ENCODE measurements at places on chromosomes 3 and 15.

GRCh38 chr15:91279486-91279885 lies 179.4 kb downstream of the SV2B start:
- no peak for DNase-seq

- peak; percentile 13 for DNase-seq
Measured at GRCh38 chr3:58116161-58116955, 94.4 kb downstream of the DNASE1L3 start.

DNA sequence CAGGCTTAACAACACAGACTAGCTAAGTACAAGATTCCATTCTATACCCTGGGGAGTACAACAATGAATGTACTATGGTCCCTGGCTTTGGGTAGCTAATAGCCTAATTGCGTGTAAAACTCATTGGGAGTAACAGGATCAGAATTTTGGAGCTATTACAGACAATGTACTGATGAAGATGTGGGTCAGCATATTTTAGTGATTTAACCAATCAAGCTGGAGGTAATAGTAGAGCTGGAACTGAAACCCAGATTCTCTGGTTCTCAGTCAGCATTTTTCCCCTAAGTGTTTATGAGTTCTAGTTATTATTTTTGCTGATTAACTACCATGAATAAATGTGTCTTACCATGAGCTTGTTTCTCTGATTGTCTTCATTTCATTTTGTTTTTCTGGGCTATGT lies 578.7 kb downstream of the NLGN1 start:
- DNase-seq, result no peak

- no peak for DNase-seq
Measured at GRCh38 chr3:100753846-100754245, 44.6 kb downstream of the TFG start.

DNA sequence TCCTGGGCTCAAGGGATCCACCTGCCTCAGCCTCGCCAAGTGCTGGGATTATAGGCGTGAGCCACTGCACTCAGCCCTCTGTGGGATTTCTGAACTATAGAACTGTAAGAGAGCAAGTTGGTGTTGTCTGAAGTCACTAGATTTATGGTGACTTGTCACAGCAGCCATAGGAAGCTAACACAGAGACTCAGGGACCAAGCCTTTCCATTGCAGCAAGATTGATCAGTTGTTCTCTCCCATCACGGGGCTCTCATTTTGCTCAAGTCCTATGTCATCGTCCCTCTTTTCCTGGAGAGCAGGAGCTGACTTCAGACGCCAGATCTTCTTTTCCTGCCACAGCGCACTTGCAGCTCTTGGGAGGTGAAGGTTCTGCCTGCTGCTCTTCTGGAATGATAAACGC lies 61.0 kb downstream of the APBA2 start:
- DNase-seq, result no peak

- no peak for DNase-seq
Measured at GRCh38 chr3:65170390-65171042, 482.7 kb upstream of the ADAMTS9 start.

DNA sequence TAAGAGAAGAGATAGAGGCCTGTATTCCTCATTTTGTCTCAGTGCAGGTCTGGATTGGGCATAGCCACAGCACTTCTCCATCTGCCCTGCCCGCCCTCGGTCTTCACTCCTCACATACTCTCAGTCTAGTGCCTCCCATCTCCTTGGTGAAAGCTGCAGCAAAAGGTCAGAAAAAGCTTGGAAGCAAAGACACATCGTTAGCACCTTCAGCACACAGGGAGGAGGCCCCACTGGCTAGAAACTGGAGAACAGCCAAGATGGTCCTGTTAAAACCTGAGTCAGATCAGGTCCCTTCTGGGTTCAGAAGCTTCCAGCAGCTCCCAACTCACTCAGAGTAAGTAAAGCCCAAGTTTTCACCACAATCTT lies 1.6 kb upstream of the KLF15 start:
- no peak for DNase-seq

DNA sequence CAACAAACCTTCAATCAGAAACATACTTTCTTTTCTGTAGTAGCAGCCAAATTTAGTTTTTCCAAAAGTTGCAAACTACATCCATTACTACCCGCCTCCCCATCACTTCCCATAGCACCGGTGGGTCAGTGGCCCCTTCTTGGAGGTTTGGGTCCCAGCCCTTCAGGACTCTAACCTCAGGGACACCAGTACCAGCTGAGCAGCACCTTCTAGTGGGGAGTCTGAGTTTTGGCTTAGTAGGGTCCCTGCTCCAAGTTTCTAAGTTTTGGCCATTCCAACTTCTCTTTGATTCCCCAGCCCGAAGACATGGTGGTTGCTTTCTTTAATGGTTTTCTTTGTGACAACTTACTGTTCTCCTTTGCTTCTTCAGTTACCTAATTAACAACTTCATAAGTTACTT lies 160.6 kb downstream of the ECT2 start:
- DNase-seq, result no peak

DNA sequence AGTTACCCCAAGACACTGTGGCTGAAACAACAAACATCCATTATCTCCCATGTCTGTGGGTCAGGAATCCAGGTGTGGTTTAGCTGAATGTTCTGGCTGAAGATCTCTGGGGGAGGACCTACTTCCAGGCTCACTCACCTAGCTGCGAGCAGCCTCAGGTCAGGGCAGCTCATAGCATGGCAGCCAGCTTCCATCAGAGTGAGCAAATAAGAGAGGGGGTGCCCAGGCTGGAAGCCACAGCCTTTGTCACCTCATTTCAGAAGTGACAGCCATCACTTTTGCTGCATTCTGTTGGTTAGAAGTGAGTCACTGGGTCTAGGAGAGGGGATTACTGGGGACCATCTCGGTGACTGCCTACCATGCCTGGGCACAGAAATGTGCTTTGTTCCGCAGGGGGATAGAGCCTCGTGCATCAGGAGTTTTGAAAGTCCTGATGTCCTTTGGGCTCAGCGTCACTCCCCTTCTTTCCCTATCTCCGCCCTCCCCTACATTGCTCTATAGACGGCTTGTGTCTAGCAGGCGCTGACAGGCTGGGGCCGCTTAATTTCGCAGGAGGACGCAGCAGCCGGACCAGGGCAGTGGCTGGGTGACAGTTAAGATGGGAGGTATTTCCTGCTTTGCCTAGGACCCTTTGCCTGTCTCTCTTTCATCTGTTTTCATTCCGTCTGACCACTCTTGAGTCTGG lies 25.4 kb downstream of the TGM4 start:
- no peak for DNase-seq

DNA sequence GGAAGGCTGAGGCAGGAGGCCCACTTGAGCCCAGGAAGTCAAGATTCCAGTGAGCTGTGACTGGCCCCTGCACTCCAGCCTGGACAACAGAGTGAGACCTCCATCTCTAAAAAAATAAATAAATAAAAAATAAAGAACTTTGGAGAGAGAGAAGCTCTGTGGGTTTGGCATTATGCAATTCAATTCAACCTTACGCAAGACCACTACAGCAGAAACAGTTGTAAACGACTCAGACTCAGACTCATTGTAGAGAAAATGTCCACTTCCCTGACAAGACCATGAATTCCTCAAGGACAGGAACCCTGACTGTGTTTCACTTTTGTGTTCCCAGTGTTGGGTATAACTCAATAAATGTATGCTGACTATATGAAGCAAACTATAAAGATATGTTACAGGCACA lies 90.3 kb upstream of the C3orf80 start:
- no peak for DNase-seq

DNA sequence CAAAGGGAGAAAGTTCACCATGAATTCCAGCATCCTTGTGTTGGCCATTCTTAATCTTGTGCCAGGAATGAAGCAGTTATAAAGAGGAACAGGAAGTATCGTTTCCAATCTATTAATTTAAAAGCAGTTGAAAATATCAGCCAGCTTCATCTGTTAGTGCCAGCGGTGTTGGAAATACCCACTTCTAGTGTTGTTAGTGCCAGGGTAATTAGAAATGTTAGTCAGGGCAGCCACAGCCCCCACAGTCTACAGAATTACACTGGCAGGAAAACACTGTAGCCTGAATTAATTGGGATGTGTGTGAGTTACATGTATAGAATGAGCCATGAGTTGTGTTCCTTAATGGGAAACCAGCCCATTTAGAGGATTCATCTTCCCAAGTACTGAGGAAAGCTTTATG lies 127.8 kb downstream of the GHSR start:
- DNase-seq, result no peak

DNA sequence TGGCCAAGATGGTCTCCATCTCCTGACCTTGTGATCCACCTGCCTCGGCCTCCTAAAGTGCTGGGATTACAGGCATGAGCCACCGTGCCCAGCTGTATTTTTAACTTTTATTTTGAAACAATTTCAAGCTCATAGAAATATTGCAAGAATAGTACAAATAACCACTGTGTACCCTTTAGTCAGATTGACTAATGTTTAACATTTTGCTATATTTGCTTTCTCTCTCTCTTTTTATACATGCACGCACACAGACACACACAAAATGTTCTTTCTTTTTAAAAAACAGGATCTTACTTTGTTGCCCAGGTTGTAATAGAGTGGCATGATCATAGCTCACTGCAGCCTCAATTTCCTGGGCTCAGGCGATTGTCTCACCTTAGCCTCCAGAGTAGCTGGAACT lies 25.5 kb upstream of the DPPA4 start:
- no peak for DNase-seq

DNA sequence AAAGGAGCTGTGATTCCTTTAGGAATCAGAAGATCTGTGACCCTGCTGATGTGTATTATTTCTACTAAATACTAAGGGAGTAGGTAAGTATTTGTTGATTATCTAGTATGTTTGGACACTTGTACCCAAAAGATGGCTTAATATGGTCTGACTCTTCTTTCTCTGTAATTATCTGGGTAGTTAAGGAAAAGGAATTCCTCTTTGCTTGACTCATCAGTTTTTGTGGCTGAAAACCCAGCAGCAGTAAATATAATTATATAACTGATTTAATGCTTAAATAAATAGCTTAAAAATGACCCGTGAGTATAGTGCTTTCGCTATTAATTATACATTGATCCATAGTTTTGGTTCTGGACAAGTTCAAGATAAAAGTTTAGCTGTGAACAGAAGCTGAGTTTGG lies 155.8 kb downstream of the LRTM1 start:
- DNase-seq, result no peak

GRCh38 chr3:150917951-150918350 lies 12.7 kb upstream of the MINDY4B start:
- DNase-seq, result no peak

- DNase-seq, result no peak
Measured at GRCh38 chr15:62453981-62454380, 288.9 kb upstream of the C2CD4B start.

- no peak for DNase-seq
Measured at GRCh38 chr3:155554777-155555451, 190.0 kb downstream of the PLCH1 start.

DNA sequence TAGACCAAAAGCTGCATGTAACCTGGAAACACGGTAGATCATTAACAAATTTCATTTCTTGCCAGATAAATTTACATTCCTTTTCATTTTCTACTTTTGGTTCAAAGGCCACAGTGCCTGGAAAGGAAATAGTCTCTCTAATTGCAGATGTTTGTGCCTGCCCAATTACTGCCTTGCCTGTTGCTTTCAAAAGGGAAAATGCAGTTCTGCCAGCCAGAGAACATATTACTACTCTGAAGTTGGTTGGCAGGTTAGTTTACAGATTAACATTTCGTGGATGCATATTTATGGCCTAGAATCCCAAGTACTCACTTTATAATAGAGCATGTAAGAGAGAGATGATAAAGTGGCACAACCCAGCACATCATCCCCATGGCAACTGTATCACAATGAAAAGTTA lies 124.3 kb upstream of the LRRC3B start:
- DNase-seq, result no peak

- DNase-seq, result no peak
Measured at GRCh38 chr3:66948041-66948440, 50.1 kb upstream of the KBTBD8 start.

DNA sequence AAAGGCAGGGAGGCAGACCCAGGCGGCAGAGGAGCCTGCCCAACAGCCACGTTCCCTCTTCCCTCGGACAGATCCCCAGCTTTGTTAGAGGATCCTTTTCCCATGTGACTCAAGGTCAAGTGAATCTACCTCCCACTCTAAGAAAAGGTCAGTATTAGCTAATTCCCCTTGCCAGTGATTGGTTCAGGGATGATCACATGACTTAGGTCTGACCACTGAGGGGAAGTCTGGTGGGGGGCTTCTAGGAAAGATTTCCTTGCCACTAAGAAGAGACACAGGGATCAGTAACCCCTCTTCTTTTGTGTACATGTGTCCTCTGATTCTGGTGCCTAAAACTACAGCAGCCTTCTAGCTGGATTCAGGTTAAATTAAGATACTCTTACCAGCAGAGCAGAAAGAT lies 266.3 kb upstream of the NSMCE3 start:
- no peak for DNase-seq

GRCh38 chr3:65401359-65402305 lies 637.1 kb downstream of the MAGI1 start:
- DNase-seq, result no peak

DNA sequence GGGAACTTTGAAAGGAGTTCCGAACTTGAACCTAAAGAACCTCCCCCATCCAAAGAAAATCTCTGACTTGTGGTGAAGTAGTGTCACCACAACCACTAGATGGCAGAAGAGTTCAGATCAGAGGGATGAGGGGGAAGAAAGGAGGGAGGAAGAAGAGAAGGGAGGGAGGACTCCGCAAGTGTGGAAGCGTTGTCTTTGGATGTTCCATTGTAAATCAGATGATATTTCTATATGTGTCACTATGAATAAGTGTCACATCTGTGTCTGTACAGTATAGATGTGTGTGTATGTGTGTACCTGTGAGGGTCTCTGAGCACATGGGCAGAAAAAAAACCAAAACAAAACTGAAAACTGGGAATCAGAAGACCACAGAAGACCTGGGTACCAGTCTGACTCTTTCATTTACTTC lies 16.9 kb downstream of the SLC24A1 start:
- no peak for DNase-seq

GRCh38 chr15:52191207-52191606 lies at the start of gene GNB5:
TSS of gene GNB5 (minus strand) at chr15:52191392. CDS start at chr15:52184676, 6,716 bp downstream.
- no peak for DNase-seq

DNA sequence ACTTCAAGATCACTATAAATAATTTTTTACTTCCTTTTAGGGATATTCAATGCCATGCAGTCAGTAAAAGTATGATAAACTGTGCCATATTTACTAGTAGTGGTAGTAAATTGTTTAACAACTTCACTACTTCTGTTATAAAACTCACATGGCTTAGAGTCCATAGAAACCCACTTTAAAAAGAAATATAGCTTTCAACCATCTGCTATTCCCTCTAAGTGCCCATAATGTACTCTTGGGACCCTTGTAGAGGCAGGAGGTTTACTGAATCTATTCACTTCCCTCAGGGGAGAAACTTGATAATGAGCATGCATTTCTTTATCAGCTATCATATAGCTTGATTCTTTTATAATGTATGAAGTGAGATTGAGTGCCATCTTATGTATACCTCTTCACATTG lies 1448.4 kb upstream of the ALCAM start:
- no peak for DNase-seq

All from stimulated activated CD8-positive, alpha-beta memory T cell treated with anti-CD3 and anti-CD28 coated beads, Interleukin-7, amount 100 ng/mL, for 48 hours (primary cell).